ENCODE measurements at places on chromosomes 1 and 21. TPM values are rescaled to one million over a fixed set of nuclear protein-coding genes. Genes with fewer than 3 reads are reported as not detected.

The AK2 gene
- total RNA-seq = 226 TPM

The ZSCAN20 gene
- 8.2 TPM for total RNA-seq

The IGSF5 gene
- 0.33 TPM for total RNA-seq

The TEDDM1 gene
- total RNA-seq = not detected

The SPATA17 gene
- 3.0 TPM for total RNA-seq

The RALGPS2 gene
- total RNA-seq = 47.6 TPM

The PLD5 gene
- 0.44 TPM for total RNA-seq

The SGIP1 gene
- not detected for total RNA-seq

The BCAN gene
- total RNA-seq = not detected

The NR0B2 gene
- total RNA-seq = 0.32 TPM

The TMEM61 gene
- total RNA-seq = 0.45 TPM

The ZBTB37 gene
- total RNA-seq = 10.9 TPM

The DMRTA2 gene
- total RNA-seq = 0.19 TPM

The C1orf21 gene
- total RNA-seq = 20.6 TPM

The PLA2G2F gene
- not detected for total RNA-seq

The CSF1 gene
- 10.8 TPM for total RNA-seq

The NCAM2 gene
- not detected for total RNA-seq

The RGS4 gene
- total RNA-seq = not detected

The BTG2 gene
- total RNA-seq = 2.7 TPM

The CCDC185 gene
- total RNA-seq = 0.17 TPM

The PODN gene
- total RNA-seq = not detected

The ADORA1 gene
- 1.5 TPM for total RNA-seq

The SON gene
- total RNA-seq = 188 TPM

The SHCBP1L gene
- not detected for total RNA-seq

The HSD3B1 gene
- total RNA-seq = not detected

The CYP4A22 gene
- not detected for total RNA-seq

The DNM3 gene
- total RNA-seq = 1.3 TPM

The E2F2 gene
- 8.1 TPM for total RNA-seq

The LIN28A gene
- not detected for total RNA-seq

The CDCA8 gene
- total RNA-seq = 33.2 TPM

The FAM177B gene
- not detected for total RNA-seq

The CELF3 gene
- total RNA-seq = not detected

The SLC6A9 gene
- 18.2 TPM for total RNA-seq

The CELA3A gene
- not detected for total RNA-seq

The ORC1 gene
- total RNA-seq = 15.5 TPM

The GPATCH3 gene
- 11.5 TPM for total RNA-seq

The NCF2 gene
- total RNA-seq = 8.6 TPM

The OR2T35 gene
- total RNA-seq = not detected

The NBPF10 gene
- 3.1 TPM for total RNA-seq

The GBP6 gene
- 0.12 TPM for total RNA-seq

The CLCA4 gene
- not detected for total RNA-seq

The HLX gene
- 0.09 TPM for total RNA-seq

The CLDN14 gene
- total RNA-seq = not detected

The CDC42BPA gene
- 49.5 TPM for total RNA-seq

The OMA1 gene
- total RNA-seq = 35.2 TPM

The CD5L gene
- total RNA-seq = not detected

The CHIT1 gene
- not detected for total RNA-seq

The STMN1 gene
- total RNA-seq = 242 TPM

The MPL gene
- 0.73 TPM for total RNA-seq

The CACNA1E gene
- total RNA-seq = not detected

The PDE4B gene
- total RNA-seq = 2.9 TPM

The FAM3B gene
- total RNA-seq = 0.71 TPM

The RASSF5 gene
- total RNA-seq = 6.1 TPM
